ENCODE measurements at places on chromosomes 7 and 10.

DNA sequence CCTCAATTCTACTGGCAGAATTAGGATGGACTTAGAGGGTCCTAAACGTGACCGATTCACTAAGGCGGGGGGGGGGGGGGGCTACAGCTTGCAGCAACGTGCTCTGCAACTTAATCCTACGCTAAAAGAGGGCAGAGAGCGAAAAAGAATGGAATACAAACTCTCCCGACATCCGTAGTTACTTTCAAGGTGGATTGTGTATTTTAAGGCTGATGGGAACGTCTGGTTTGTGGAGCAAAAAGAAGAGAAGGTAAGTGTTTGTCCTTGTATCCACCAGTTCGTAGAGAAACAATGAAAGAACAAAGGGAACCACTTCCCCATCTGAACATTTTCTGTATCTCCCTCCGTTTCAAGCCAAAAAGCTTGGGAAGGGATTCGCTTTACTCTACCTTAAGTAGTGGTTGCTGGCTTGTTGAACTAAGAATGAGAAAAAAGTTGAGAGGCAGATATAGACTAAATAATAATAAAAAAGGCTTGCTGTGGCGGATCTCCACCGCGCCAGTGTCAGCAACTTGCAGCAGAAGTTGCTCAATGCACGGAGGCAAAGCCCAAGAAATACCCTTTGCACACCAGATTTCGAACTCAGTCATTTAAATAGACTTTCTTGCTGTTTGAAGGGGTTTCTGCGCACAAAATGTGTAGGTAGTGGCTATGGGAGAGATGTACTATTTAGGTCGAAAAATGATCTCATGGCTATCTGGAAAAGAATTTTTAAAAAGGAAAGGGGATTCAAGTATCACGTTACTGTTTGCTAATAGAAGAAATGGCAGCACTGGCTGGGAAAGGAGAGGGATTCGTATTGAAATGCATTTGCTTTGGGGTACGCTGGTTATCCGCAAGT lies 736 bp downstream of the SKIDA1 start:
- DNase-seq, result no peak

GRCh38 chr7:84226759-84227158 lies 32.2 kb upstream of the SEMA3A start:
- no peak for DNase-seq

- no peak for DNase-seq
These were observed 23.4 kb upstream of the RELN start for GRCh38 chr7:104012835-104013234.

- no peak for DNase-seq
These were observed 137.4 kb upstream of the PTN start for GRCh38 chr7:137480824-137481365.

DNA sequence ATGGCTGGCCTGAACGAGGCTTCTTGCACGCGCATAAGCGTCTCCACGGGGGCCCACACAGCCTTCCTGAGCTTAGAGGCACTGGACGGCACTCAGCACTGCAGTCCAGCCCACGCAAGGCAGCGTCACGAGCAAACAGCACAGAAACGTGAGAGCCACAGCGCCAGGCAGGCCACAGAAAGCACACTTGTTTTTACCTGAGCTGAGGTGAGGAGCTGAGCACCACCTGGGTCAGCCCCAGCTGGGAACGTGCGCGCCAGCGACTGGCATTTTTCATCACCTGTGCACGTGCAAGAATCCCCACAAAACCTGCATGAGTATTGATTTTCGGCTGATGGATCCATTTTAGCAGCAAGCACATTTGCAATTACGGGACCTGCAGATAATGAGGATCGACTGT lies 26.7 kb downstream of the IQCE start:
- DNase-seq, result no peak

DNA sequence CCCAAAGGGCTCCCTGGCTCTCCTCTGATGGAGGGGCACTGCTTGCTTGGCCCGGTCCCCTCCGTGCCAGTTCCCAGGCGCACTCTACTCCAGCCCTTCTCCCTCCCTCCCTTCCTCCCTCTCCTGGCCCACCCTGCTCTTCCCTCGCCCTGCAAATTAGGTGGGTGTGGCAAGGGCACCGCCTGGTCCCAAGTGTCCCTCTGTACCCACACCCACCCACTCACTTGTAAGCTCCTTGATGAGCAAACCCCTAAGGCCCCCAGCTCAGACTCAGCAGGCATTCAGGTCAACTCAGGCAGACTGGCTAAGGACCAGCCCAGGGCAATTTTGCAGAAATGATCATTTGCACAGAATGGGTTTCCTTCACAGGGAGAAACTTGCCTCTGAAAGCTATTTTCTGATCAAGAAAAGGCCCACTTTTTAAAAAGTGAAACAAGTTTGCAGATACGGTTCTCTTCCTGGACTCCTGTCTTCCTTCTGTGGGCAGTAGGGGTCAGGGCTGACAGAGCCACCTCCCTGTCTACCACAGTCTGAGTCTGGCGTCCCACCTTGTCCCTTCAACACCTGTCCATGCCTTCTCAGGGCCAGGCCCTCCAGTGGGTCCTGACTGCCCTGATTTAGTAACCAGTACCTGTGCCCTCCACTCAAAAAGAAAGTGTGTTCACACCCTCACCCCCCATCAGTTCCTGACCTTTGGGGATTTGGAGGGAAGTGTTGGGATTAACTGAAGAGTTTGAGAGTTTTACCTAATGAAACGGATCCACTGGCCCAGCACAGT lies 28.3 kb downstream of the C10orf71 start:
- no peak for DNase-seq

- no peak for DNase-seq
These were observed 149.1 kb upstream of the WDR11 start for GRCh38 chr10:120702032-120702431.

DNA sequence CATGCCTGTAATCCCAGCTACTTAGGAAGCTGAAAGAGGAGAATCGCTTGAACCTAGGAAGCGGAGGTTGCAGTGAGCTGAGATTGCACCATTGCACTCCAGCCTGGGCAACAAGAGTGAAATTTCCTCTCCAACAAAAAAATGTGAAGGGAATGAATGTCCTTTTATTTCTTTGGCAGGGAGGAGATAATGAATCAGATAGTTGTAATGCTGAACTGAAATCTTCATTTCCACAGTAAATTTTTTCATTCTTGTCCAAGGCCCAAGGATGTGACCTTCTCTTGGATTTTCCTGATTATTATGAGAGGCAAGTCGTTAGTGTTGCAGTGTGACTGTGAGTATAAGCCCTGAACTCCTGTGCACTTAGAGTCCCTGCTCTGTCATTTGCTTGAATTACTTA lies 13.6 kb downstream of the STAMBPL1 start:
- no peak for DNase-seq

DNA sequence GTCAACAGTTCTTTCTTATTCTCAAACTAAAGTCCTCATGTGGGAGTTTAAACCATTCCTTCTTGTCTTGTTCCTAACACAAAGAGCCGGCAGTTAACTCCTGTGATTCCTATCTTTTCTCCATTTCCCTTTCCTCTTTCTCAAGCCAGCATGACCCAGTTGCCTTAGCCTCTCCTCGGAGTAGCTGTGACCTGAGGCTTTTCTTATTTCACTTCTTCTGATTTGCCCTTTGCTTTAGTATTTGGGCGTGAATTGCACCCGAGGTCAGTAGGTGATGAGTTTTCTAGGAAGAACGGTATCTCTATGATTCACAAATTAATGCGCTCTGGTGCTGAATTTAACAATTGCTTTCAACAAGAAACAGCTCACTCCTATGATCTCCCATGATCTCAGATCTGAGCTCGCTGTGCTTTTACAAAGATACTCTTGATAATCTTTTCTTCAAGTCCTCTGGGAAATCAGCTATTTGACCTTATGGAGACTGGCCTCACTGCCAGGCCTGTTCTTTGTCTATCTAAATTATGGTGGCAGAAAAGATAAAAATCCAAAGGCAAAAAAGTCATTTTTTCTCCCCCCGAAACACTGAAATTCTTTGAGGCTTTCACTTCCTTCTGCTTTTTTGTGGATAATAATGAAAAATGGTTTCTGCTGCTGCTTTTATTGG lies 184.6 kb downstream of the JCAD start:
- no peak for DNase-seq

DNA sequence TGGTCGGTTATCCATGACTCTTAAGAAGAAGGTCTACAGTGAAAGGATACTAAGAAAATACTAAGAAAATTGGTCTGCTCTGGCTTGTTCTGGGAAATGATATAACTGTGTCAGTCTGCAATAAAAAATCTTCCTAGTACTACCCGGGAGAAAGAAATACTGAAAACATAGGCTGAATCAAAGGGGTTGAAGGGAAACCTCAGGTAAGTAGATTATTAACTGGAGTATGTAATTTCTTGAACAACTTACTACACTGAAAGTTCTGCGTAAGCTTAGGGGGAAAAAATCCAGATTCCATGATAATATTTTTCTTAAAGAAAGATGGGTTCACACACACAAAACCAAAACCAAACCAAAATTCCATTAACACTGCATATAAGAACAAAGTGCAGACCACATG lies 143.3 kb downstream of the KMT2E start:
- no peak for DNase-seq

- no peak for DNase-seq
These were observed 15.7 kb upstream of the ARMC3 start for GRCh38 chr10:22911889-22912762.

GRCh38 chr10:86698207-86698940 lies 30.1 kb downstream of the LDB3 start:
- no peak for DNase-seq

DNA sequence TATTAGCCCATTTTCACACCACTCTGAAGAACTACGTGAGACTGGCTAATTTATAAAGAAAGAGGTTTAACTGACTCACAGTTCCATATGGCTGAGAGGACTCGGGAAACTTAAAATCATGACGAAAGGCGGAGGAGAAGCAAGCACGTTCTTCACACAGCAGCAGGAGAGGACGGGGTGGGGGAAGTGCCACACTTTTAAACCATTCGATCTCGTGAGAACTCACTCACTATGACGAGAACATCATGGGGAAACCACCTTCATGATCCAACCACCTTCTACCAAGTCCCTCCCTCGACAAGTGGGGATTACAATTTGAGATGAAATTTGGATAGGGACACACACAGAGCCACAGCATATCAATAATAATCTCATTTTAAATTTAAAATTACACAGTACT lies 80.2 kb downstream of the VWDE start:
- no peak for DNase-seq

GRCh38 chr10:103276896-103277712 lies at the start of gene INA:
Gene INA, plus strand, starts transcription at chr10:103277138. Its CDS starts 74 bp downstream, at chr10:103277212.
- no peak for DNase-seq

DNA sequence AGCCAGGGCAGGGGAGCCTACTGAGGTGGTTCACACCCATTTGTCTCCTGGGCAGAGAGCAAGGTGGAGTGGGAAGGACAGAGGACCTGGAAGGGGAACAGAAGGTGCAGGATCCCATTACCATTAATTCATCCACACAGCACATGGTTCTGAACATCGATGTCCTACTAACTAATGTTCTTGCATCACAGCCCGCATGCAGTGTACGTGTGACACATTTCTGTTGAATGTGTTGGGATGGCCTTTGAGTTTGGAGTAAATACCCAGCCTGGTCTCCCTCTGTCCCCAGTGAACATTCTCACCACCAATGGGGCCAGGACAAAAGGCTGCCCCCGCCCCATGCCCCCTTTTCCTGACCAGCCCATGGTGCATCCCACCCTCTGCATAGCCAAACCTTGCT lies 46.3 kb downstream of the FAM241B start:
- DNase-seq, result no peak

GRCh38 chr7:108637049-108637621 lies 67.5 kb downstream of the DNAJB9 start:
- no peak for DNase-seq

DNA sequence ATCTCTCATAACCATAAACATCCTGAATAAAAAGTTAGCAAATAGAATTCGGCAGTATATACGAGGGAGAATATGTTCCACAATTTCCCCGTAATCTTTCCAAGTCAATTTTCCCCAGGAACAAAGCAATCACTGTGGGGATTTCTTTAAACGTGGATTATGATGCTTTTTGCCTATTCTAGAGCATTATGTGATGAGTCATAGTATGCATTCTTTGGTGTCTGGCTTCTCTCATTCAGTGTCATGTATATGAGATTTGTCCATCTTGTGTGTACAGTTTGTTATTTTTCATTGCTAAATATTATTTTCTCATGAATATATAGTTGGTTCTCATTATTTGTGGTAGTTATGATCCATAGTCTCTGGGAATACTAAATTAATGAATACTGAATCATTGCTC lies 9.9 kb upstream of the OR9A4 start:
- DNase-seq, result no peak

DNA sequence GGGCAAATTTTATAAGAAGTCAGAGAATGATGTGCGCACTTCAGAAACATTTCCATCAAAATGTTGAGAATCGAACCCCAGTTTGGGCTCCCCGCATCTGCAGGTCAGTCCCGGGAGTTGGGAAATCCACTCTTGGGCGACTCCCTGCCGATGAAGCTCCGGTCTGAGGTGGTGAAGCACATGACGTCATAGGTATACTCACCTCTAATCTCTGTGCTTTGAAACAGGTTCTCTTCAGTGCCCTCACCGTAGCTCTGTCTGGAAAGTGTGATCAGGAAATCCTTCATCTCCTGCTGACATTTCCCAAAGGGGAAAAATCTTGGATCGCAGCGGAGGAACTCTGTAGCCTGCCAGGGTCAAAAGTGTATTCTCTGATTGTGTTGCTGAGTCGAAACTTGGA lies 138.5 kb downstream of the ABCA13 start:
- no peak for DNase-seq

DNA sequence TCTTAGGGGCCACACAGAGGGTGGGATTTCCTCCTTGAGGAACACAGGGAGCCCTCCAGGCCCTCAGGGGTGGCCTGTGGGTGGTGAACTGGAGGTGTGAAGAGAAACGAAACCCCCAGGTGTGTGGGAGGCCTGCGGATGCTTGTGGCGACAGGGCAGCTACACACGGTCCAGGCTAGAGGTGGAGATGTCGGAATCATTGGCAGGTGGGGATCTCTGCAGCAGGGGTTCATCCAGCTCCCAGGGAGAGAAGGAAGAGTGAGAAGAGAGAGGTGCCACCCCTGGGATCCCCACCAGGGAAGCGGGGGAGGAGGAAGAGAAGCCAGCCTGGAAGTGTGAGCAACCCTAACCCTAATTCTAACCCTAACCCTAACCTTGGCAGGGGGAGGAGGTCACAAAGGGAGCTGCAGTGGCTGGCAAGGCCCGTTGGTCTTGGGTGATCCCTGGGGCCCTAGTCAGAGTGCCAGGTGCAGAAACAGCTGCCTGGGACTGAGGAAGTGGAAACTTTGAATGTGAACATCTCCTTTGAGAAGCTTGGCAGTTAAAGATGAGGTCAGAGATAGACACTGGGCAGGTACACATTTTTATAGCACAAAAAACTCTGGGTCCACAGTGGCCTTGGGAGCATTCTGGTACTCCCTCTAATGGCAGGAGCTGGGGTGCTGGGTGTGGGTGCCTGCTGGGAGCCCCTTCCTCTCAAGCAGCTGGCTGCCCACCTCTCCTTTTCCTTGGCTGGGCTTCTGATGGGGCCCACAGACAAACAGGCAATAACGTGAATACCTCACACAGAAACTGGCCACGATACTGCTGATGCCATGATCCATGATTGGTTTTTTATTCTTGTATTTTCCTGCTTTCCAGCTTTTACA lies 6.8 kb upstream of the AEBP1 start:
- no peak for DNase-seq

DNA sequence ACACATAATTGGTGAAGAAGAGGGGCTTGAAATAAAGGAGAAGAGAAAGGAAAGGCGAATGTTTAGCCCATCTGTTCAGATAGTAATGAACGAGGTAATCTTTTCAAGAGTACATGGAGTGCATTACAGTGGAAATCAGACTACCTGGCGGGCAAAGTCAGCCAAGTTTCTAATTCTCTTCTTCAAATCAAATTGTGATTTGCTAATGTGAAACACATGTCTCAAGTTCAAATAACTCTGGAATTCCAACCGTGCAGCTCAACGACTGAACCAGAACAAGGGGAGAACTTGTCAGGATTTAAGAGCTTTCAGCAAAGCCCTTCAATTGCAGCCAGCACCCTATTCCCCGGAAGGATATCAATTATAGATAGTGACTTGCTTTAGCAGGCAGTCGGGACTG lies 216.9 kb downstream of the GLI3 start:
- no peak for DNase-seq
